ENCODE measurements at places on chromosomes 7 and 10. TPM values are rescaled to one million over a fixed set of nuclear protein-coding genes. Genes with fewer than 3 reads are reported as not detected.

- H3K4me1 ChIP-seq = peaks cover 87% of the 10 kb centered on the region
- H3K27me3 ChIP-seq = no peaks in the 10 kb centered on the region
- no peaks in the 10 kb centered on the region for H3K36me3 ChIP-seq
- peak overlapping the region; percentile 82 for H3K27ac ChIP-seq
- peak overlapping the region; percentile 58 for H3K4me3 ChIP-seq
- peak; percentile 77 for DNase-seq
These were observed 103.8 kb upstream of the PPIF start for GRCh38 chr10:79243181-79244067.

DNA sequence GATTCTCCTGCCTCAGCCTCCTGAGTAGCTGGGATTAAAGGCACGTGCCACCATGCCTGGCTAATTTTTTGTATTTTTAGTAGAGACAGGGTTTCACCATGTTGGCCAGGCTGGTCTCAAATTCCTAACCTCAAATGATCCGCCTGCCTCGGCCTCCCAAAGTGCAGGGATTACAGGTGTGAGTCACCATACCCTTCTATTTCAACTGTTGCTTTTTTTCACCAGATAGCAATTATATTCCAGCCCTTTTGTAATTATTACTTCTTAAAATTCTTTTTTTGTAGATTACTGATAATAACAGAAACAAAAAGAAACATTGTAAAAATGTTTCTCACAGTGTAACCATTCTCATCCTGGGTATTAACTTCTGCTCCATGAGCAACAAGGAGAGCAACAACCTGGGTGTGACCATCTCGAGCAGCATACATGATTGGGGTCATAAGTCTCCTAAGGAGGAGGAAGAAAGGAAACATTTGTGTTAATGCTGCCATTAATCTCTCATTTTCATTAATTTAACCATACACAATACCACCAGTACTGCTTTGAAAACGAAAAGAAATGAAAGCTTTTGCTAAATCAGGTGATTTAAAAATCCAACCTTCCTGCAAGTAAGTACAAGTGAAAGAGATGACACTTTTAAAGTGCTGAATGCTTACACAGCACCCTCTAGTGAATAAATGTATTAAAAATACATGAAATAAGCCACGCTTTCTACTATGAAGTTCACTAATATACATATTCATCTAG lies 41.8 kb downstream of the ASZ1 start:
- H3K27ac ChIP-seq = no peak overlapping the region
- H3K4me1 ChIP-seq = no peaks in the 10 kb centered on the region
- DNase-seq = no peak
- no peaks in the 10 kb centered on the region for H3K27me3 ChIP-seq

- H3K36me3 ChIP-seq = no peaks in the 10 kb centered on the region
- no peaks in the 10 kb centered on the region for H3K4me1 ChIP-seq
- no peak overlapping the region for H3K27ac ChIP-seq
- H3K4me3 ChIP-seq = no peak overlapping the region
- no peak for DNase-seq
These were observed 652.1 kb downstream of the PHTF2 start for GRCh38 chr7:78450706-78451105.

The DRGX gene
- not detected for total RNA-seq

- no peak overlapping the region for H3K4me3 ChIP-seq
- no peaks in the 10 kb centered on the region for H3K36me3 ChIP-seq
- H3K4me1 ChIP-seq = no peaks in the 10 kb centered on the region
These were observed 98.5 kb downstream of the CHN2 start for GRCh38 chr7:29292886-29293658.
